T-helper 2 cell treated with Interferon-gamma antibody and Interleukin-4, amounts not matched to agents 100 ng/mL and 5 ng/mL, for 36 hours (primary cell): ENCODE measurements at places on chromosomes 7 and 10. TPM values are rescaled to one million over a fixed set of nuclear protein-coding genes. Genes with fewer than 3 reads are reported as not detected.

The SPDYE9 gene
- total RNA-seq: not detected in 2 replicates

The CCL26 gene
- not detected in 2 replicates for total RNA-seq

The ZNF467 gene
- not detected in 2 replicates for total RNA-seq

The NHLRC2 gene
- total RNA-seq: 25.4 and 27.9 TPM in 2 replicates

The JAZF1 gene
- total RNA-seq: 1.5 and 2.5 TPM in 2 replicates

The AKR1C4 gene
- not detected in 2 replicates for total RNA-seq
